ENCODE measurements at places on chromosomes 6 and 20. TPM values are rescaled to one million over a fixed set of nuclear protein-coding genes. Genes with fewer than 3 reads are reported as not detected.

GRCh38 chr6:163392533-163392932, 22.0 kb upstream of the QKI start:
- DNase-seq: peak; percentile 80

DNA sequence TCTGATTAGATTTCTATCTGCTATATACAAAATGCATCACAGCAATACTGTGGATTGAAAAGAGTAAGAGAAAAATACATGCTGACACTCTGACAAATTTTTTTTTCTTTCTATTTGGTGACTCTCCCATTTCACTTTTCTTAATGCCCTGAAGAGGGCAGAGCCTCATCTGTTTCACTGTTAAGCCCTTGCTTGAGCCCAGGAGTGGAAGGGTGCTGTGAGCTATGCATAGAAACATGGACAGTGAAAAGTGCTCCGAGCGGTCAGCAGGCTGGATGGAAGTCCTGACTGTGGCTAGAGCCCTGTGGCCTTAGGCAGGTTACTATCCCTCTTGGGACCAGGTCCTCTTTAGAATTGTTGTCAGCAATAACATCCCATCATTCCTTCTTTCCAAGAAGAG, 17.4 kb upstream of the CSE1L start:
- peak; percentile 58 for DNase-seq

Gene CRISP3
- not detected for total RNA-seq

- peak; percentile 88 for DNase-seq
Observed at GRCh38 chr6:112014483-112014882, 39.4 kb upstream of the CCN6 start.

GRCh38 chr6:119090256-119090655, 11.8 kb upstream of the FAM184A start:
- DNase-seq: peak; percentile 3

- DNase-seq: peak; percentile 38
Observed at GRCh38 chr20:46963758-46964617, 69.3 kb downstream of the EYA2 start.

GRCh38 chr6:151067684-151068596, 171.8 kb upstream of the AKAP12 start:
- DNase-seq: peak; percentile 94

Gene RPS10
- total RNA-seq: 2,945 TPM

Gene PTCHD4
- total RNA-seq: 9.8 TPM

DNA sequence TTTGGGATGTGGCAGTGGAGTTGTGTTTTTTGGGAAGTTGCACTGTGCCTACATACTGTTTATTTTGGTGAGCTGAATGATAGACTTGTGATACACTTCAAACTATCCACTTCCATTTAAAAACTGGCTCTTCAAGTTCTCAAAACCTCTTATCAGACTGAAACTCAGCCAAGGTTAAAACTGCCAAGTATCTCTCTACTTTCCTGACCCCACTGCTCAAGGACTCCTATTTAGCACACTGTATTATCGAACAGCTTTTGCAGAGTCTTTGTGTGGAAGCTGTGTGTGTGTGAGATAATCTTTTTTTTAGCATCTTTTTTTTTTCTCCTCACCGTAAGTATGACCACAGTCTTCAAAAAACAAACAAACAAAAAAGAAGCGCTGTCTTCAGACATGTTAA, 21.1 kb downstream of the STX11 start:
- DNase-seq: no peak

GRCh38 chr6:111711476-111711875, 105.8 kb upstream of the TRAF3IP2 start:
- no peak for DNase-seq

DNA sequence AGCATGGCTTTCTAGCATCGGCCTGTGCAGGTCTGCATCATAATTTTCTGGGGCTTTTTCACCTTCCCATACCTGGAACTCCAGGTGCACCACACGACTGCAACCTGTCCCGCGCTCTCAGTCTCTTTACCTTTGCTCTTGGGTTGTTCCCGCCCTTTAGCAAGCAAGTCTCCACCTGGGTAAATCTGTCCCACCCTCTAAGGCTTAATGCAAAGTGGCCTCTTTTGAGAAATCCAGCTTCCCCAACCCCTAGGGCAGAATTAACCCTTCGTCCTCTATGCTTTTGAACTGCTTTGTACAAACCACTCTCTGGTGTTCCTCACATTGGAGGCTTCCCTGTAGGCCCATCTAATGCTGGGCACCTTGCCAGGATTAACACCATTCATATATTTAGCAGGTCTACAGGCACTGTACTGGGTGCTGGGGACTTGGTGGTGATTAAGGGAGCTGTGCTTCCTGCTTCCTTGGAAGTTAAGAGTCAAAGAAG, 2.8 kb downstream of the ITPR3 start:
- DNase-seq: no peak

Gene TBXT
- not detected for total RNA-seq

Gene ZMYND8
- 24.0 TPM for total RNA-seq

- DNase-seq: no peak
Observed at GRCh38 chr20:17314264-17314663, 87.4 kb downstream of the PCSK2 start.

DNA sequence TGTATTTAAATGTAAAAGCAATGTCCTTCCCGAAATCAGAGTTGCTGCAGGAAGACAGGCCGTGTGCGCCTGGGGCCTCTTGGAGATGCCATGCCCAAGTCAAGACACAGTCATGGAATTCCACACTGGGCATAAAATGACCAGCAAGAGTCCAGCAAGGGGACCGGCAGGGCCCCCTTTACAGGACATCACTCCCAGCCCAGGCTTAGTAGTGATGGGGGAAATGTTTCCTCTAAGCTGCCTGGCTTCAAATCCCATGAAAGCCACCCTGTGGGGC, 1.9 kb upstream of the PPP1R3G start:
- DNase-seq: no peak

DNA sequence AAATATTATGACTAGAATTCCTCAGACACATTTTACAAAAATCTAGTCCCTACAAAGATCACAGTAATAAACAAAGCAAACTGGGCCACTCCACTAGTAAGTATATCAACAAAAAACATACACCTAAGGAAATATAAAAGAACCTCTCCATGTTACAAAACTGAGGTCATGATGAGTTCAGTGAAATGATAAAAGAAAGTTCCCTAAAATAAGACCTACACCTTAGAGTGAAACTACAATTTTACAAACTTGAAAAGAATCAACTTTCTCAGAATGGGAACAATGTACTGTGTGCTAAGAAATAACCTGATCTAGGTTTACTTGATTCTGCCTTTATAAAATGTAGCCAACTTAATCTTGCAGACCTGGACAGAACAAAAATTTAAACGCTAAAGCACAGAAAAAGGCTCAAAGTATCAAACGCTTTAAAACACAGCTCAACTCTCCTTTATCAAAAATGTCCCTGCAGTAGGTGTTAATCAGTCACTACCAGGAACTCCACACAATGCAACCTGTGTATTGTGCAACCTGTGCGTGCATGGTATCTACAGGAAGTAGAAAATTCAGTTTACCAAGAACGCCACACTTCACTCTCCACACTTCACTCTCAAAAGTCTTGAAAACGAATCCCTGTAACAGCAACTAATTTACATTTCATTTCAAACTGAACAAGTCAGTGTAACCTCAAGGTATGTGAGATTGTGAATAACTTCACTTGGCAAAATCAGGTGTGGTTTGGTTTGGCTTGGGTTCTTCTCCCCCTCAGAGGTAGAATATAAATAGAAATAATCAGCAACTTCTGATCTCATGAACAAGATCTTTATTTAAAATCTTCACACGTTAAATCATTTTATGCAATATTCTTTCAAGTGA, 1.8 kb downstream of the RALGAPA2 start:
- DNase-seq: no peak

GRCh38 chr6:159061805-159062563, 17.2 kb upstream of the TAGAP start:
- no peak for DNase-seq

DNA sequence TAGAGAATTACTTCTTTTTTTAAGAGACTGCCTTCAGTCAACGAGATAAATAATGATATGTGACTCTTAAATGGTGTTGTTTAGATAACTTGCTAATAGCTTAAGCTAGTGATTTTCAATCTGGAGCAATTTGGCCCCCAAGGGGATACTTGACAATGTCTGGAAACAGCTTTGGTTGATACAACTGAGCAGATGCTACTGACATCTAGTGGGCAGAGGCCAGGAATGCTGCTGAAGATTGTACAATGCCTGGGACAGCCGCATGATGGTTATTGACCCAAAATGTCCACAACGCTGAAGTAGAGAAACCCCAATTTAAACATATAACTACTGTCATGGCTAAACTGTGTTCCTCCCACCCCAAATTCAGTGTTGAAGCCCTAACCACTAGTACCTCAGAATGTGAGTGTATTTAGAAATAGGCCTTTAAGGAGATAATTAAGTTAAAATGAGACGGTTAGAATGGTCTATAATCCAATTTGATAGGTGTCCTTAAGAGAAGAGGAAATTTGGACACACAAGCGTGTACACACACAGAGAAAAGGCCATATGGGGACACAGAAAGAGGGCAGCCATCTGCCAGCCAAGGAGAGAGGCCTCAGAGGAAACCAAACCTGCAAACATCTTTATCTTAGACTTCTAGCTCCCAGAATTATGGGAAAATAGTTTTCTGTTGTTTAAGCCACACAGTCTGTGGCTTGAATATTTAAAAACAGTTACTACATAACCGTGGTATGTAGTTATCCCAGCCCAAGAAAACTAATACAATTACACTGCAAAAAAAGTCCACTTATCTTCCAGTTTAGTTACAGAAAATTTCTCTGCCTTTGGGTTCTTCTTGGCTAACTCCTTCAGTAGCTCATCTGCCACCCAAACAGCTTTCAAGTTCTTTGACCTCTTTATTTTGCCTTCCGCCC, 22.2 kb downstream of the RWDD2A start:
- peak; percentile 88 for DNase-seq

- DNase-seq: no peak
Observed at GRCh38 chr6:150458579-150458978, 89.8 kb downstream of the IYD start.

Gene LHFPL5
- total RNA-seq: not detected

GRCh38 chr6:158018041-158018771, 36.5 kb downstream of the SYNJ2 start:
- peak; percentile 94 for DNase-seq

Gene OR2B6
- total RNA-seq: not detected

DNA sequence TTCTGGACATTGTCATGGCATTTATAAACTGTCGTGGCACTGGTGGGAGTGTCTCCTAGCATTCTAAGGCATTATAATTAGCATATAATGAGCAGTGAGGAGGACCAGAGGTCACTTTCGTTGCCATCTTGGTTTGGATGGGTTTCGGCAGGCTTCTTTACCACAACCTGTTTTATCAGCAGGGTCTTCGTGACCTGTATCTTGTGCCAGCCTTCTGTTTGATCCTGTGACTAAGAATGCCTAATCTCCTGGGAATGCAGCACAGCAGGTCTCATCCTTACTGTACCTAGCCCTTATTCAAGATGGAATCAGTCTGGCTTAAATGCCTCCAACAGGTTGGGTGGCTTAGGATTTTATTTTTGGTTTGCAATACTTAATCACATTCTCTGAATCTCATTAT, 142.7 kb upstream of the GGTLC1 start:
- no peak for DNase-seq

DNA sequence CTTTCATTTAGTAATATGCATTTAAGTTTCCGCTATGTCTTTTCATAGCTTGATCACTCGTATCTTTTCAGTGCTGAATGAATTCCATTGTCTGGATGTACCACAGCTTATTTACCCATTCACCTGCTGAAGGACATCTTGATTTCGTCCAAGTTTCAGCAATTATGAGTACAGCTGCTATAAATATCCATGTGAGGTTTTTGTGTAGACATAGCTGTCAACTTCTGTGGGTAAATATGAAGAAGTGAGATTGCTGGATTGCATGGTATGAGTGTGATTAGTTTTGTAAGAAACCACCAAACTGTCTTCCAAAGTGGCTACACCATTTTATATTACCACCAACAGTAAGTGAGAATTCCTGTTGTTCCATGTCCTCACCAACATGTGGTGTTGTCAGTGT, 79.2 kb upstream of the STMND1 start:
- no peak for DNase-seq

DNA sequence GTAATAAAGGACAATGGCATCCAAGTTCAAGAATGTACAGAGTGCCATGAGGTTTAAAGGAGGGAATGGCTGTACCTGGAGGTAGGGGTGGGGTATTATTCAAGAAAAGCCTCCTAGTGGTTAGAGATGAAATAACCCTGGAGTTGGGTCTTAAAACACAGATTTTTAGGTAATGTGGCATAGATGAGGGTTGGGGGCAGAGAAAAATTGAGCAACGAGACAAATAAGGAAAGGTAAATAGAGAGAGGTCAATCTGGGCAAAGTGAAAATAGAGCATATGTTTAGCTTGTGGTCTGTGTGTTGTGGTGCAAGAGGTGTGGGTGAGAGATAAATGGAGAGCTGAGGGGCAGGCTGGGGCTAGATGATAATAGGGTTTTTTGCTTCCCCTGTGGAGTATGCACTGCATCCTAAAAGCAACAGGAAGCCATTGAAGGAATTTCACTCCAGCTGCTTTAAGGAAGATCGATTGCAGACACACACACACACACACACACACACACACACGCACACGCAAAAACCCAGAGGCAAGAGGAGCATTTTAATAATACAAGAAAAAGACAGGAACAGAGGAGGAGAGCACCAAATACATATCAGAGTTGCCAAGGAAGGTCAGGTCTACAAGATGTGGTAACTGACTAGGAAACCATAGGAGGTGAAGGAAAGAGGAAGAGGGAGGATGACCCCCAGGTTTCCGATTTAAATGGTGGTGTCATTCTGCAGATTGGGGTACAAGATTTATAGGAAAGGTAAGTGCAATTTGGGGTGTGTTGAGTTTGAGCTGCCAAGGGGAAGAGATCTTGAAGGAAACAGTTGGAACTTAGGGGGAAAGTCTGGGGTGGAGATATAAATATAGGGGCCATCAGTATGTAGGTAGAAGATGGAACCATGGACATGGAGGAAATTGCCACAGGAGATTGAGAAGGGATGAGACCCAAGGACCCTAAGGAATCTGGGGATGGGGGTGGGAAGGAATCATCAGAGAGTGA, 31.3 kb upstream of the ADGRF1 start:
- DNase-seq: no peak

GRCh38 chr6:22558288-22558882, 11.0 kb upstream of the HDGFL1 start:
- DNase-seq: no peak

GRCh38 chr6:44622956-44623355, 235.4 kb downstream of the CDC5L start:
- DNase-seq: no peak

Gene TXNDC5
- 333 TPM for total RNA-seq

DNA sequence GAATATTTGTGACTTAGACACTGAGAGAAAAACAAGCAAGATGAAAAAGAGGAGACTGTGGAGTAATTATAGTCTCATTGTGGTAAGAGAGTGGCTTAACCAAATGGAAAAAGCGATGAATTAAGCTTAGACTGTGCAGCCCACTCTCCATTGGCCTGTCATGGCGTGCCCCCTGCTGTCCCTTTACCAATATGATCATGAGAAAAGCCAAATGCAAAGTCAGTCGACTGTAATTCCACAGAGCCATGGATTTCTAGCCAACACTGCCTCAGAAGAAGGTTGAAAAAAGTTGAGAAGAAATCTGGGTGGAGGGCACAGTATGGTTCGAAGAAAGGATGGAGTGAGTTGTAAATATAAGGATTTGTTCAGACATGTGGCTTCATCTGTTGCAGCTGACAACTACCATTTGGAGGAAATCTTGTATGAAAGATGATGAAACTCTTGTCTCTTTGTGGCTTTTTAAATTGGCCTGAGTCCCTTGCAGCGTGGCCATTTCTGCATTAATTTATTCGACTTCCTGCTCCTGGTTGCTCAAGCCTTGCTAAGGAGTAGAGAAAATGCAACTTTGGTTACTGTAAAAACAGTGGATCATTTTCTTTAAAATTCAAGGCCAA, 251.4 kb downstream of the DOK5 start:
- no peak for DNase-seq

Gene C20orf144
- total RNA-seq: 0.18 TPM
